ENCODE measurements at places on chromosomes 3 and 15.

DNA sequence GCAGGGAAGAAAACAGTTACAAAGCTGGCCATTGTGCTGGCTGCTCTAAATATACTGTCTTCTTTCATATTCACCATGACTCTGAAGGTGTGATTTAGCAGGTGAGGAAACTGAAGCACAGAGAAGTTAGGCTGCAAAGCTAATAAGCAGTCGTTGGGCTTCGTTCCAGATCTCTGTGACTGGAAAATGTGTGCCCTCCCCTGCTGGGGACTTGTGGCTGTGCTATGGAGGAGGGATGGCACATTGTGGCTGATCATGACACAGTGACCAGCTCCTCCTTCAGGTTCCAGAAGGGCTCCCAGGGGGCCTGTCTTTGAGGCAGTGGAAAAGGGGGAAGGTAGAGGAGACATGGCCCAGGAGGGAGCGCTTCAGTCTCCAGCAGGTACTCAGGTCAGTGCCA is 19.2 kb downstream of the PXK start:
- DNase-seq: no peak

GRCh38 chr3:112931736-112932521 is 43.0 kb downstream of the CD200R1 start:
- no peak for DNase-seq

DNA sequence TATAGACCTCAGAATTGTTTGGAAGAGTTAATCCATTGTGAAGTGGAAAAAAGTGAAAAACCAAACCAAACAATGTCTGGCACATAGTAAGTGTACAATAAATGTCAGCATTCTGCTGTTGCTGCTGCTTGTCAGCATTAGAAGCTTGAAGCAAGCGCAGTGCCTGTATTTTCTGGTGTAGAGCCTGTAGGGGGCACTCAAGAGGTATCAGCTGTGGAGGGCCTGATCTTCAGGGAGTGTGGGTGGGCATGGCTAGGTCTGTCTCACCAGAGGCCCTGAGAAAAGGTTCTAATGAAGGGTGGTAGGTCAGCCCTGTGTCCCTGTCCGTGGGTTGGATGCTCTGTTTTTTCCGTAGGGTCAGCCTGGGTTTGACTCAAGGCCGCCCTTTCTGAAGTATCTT is 3.6 kb downstream of the ADAMTSL3 start:
- DNase-seq: no peak

- no peak for DNase-seq
Observed at GRCh38 chr3:142447301-142447851, 461 bp downstream of the XRN1 start.

DNA sequence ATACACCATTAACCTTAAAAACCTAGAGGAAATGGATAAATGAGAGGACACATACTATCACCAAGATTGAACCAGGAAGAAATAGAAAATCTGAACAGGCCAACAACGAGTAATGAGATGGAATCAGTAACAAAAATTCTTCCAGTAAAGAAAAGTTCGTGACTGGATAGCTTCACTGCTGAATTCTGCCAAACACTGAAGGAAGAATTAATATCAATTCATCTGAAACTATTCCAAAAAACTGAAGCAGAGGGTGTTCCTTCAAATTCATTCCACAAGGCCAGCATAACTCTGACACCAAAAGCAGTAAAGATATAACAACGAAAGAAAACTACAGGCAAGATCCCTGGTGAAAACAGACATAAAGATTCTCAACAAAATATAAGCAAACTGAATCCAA is 195.8 kb upstream of the GPR149 start:
- no peak for DNase-seq

- no peak for DNase-seq
Observed at GRCh38 chr15:80242132-80242769, 9.8 kb downstream of the CTXND1 start.

DNA sequence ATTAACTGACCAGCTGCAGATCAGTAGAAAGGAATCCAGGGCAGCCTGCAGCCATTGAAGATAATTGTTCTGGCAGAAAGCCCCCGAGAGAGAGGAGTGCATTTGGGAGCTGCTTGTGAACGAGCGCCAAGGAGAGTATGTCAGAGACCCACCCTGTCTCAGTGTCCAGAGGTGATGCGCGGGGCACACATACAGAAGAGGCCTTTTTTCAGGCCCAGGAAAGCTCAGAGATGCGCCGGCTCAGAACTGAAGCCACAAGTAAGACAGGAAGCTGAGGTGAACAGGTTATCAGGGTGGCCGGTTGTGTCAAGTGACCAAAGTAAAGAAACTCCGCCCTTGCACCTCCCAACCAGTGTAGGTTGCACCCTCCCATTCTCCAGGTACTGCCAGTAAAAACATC is 59.8 kb upstream of the HEG1 start:
- DNase-seq: no peak

- no peak for DNase-seq
Observed at GRCh38 chr15:64430000-64430735, 30.2 kb upstream of the ZNF609 start.

- no peak for DNase-seq
Observed at GRCh38 chr15:38260077-38260476, 7.4 kb downstream of the SPRED1 start.

GRCh38 chr3:48408823-48409281 is 21.0 kb downstream of the PLXNB1 start:
- no peak for DNase-seq

GRCh38 chr3:188272481-188273372 is 118.8 kb downstream of the LPP start:
- DNase-seq: no peak

GRCh38 chr3:133837487-133838295 is 32.1 kb downstream of the SRPRB start:
- DNase-seq: no peak

- no peak for DNase-seq
Observed at GRCh38 chr15:70248116-70249025, 150.7 kb upstream of the TLE3 start.

- DNase-seq: no peak
Observed at GRCh38 chr15:68576235-68576892, 2.4 kb upstream of the CORO2B start.

DNA sequence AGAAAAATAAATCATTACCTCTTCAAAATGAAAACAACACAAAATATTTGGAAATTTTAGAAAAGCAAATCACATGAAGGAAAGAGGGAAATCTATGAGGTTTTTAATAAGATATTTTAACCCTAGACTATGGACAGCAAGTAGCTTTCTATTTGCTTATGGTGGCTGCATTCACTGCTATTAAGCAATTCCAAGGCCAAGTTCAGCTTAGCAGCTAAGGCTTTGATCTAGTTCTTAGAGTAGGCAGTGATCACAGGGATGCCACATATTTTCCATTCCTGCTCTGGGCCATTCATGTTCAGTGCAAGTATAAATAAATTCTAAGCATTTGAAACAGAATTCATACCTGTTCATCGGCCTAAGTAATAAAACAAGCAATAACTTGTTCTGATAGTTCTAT is 235.3 kb downstream of the CDIN1 start:
- DNase-seq: no peak

- DNase-seq: no peak
Observed at GRCh38 chr3:120741320-120741719, 996 bp downstream of the RABL3 start.

GRCh38 chr3:99393961-99394360 is 244.4 kb upstream of the COL8A1 start:
- DNase-seq: no peak

DNA sequence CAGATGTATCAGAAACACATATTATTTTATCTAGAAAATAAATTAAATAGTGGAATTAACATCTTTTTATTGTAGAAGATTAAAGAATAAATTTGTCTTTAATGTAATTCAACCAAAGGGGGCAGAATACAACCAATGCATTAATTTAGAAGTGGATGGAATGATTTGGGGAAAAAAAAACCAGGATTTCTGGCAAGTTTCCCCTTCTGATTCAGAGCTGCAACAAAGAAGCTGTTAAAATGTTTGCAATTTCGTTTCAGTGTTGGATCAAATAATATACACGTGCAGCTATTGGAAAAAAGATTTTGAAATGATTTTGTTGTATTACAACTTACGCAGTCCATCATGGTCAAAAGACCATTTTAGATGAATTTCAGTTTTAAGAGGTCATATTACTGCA is 71.6 kb upstream of the ZNF280D start:
- no peak for DNase-seq

GRCh38 chr15:32844118-32844711 is 126.4 kb downstream of the GREM1 start:
- DNase-seq: no peak

DNA sequence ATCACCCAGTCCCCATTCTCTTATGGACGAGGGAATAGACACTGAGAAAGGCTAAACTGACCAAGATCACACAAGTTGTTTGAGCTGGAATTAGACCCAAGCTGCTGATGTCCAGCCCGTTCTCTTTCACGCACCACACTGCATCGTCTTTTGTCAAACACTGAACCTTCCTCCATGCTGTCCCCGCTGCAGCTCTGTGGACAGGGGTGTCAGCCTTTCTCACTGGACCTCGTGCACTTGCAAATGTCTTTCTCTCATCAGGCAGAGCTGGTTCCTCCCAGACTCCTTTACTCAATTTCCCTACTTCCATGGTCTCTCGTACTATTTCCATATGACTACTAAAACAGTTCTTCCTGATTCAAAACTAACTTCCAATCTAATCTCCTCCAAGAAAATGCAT is 161.6 kb downstream of the MEIS2 start:
- DNase-seq: no peak

- no peak for DNase-seq
Observed at GRCh38 chr3:52781741-52782140, 4.3 kb downstream of the ITIH1 start.

- DNase-seq: no peak
Observed at GRCh38 chr3:108806316-108806715, 16.3 kb upstream of the TRAT1 start.

DNA sequence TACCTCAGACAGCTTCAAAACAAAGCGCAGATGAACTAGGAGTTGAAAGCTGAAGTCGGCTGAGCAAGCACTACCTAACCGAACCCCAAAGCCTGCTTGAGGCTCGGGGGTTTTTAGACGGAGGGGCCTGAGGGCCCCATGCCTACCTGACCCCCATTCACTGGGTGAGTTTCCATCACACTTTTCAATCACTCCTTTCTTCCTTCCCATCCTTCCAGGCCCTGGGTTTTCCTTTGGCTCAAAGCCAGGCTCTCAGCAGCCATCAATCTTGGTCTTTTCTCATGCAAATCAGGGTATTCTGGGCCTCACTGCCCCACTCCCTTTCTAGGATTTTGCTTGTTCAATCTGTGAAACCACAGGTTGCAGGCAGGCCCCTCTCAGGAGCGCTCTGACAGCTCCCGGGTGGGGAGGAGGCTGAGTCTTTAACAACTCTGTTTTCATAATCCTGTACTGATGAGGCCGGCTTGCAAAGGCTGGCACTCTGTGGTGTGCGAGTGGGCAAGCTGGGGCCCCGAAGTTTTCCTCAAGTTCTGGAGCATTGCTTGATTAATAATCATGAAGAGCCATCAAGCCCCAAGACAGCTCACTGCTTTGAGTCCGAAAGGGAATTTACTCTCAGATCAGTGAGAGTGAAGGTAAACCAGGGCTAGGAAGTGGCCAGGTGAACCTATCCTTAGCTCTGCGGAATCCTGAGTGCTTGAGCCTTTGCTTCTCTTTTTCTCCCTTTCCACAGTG is 97.6 kb downstream of the FRMD4B start:
- no peak for DNase-seq

DNA sequence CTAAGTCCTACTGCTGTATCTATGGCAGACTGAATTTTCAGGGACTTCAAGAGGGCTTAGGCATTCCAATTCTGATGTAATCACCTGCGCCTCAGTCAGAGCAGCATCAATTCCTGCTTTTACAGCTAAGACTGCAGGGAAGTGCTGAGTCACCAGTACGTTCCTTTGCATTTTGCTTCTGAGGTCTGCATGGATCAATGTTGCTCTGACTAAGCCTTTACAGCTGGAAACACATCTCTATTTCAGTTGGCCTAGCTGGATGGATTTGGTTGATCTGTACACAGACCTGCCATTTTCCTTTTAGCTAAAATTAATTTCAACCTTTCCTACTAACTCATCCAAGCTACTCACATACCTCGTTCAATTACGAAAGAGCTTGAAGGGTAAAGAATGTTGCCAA is 51.3 kb downstream of the ETV5 start:
- DNase-seq: no peak

DNA sequence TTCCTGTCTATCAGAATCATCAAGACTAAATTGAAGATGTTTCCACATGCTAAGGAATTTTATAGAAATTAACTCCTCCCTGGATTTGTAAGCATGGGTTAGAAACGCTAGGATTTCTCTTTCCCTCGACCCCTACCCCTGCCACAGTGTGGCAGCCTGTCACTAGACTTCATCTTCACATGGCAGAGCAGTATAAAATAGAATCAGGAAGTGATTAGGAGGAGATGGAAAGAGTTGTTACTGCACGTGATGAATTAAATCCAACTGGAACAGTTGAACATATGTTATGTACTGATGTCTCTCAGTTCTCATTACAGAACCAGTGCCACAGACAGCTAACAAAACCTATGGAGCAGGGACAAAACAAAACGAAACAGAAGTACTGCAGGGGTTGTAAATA is 130.0 kb upstream of the BNIP2 start:
- DNase-seq: no peak

DNA sequence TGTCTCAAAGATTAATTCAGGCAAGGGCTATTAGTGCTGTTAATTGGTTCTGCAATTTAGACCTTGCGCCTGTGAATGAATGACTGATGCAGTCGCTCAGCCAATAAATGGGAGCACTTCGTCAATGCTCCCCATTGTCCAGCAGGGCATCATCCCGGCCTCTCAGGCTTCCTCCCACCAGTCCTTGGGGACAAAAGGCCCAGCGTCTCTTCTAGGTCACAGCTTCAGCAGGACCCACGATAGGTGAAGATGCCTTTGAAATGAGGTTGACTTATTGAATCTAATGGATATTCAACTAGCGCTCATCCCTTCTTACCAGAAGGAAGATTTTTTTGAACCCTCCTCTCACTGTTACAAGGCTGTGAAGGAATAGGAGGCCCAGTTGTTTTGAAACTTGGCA is 47.7 kb upstream of the CLDN18 start:
- no peak for DNase-seq

DNA sequence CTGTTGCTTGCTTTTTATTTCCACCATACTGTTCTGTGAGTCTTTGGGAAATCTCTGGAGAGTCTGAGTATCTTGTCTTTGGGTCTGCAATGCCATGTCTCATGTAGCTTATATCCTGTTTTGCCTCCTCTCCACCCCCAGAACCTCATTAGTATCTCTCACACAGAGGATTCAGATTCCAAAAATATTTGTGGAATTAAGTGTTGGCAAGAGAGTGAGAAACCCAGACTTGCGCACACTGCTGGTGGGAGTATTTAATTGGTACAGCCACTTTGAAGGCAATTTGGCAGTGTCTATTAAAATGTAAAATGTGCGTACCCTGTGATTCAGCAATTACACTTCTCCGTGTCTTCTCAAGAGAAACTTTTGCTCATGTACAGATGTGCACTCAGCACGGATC is 68.6 kb downstream of the ZNF621 start:
- no peak for DNase-seq

Measured in esophagus squamous epithelium (tissue), 5 donors.